CD14-positive monocyte (primary cell): ENCODE measurements at places on chromosomes 1 and 21.

GRCh38 chr1:204362984-204363334 is 3.2 kb upstream of the PLEKHA6 start:
- DNase-seq = no peak

GRCh38 chr1:176957603-176958002 is 206.9 kb downstream of the ASTN1 start:
- DNase-seq = no peak

GRCh38 chr1:171258943-171259342 is 10.6 kb downstream of the FMO1 start:
- no peak for DNase-seq

DNA sequence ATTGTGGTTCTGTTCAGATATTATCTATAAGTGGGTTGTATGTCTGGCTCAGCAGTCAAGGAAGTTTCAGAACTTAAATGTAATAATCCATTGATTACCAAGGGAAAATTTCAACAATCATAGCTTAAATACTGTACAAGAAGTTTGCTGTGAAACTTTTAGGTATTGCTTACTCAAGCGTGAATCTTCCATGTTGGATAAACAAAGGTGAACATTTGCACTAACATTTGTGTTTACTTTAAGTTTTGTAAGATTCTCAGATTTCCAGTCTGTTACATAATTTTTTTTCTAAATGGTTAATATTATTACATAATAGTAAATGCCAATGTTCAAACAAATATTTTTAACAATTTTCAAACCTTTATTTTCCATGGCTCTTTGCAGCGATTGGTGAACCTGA is 285.6 kb downstream of the NCAM2 start:
- no peak for DNase-seq

DNA sequence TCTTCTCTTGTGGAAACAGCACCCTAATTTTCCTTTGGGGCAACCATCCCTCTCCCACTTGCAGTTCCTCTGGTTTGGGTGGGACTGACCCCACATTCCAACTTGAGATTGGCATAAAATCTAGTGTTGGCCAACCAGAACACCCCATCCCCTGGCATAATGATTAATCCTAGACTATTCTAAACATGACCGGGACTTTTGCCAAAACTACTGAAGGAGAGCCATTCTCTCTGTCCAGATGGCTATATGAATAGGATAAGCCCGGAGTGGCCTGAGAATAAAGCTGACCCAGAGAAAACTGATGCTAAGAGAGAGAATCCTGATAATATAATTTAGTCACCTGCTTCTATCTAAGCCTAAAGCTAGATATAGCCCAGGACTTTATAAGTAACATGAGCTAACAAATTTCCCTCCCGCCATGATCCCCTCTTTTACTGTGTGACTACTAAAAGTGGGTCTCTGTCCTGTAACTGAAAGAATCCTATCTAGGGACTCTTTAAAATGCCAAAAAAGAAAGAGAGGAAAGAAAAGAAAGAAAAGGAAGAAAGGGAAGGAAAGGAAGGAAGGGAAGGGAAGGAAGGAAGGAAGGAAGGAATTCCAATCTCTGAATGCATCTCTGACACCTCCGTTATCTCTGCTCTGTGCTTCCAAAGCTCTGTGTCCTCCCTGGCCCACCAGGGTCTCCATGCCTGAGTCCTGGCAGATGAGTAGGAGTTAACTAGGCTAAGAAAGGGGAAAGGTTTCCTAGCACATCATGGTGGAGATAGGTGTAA is 28.0 kb upstream of the NRDC start:
- DNase-seq = no peak

GRCh38 chr1:183841950-183842794 is 37.3 kb downstream of the RGL1 start:
- peak; percentile 30 for DNase-seq

DNA sequence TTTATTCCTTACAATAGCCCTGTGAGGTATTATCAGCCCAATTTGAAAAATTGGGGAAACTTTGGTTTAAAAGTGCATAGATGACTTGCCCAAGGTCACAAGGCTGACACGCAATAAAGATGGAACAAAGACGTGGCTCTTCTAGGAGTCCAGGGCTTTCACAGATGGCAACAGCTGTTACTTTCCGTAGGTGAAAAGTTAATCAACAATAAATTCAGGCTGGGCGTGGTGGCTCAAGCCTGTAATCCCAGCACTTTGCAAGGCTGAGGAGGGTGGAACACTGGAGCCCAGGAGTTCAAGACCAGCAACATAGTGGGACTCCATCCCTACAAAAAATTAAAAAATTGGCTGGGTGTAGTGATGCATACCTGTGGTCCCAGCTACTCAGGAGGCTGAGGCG is 87.8 kb upstream of the ATF3 start:
- DNase-seq = no peak

DNA sequence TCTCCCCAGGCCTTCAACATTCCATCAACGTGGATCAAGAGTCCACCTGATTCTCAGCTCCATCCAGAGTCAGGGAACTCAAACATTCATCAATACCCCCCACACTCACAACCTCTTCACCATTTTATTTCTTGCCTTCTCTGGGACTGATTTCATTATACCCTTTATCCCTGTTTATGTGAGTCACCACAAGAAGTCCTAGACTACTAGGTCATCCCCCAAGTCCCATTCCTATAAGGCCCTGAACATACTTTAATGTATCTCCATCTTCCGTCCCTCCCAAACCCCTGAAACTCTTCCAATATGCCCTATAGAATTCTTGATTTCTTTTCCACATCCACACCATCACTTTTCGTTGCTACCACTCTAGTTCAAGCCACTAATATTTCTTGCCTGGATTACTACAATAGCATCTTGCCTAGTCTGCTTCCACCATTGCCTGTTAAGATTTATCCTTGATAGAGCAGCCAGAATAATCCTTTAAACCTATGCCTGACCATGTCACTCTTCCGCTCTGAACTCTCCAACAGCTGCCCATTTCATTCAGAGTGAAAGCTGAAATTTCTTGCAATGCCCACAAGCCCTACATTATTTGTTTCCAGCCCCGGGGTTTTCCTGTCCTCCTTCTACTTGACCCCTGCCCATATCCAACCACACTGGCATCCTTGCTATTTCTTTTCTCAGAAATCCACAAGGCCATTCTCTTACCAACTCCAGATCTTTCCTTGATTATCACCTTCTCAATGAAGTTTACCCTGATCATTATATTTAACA is 9.4 kb upstream of the SAMD13 start:
- DNase-seq = no peak

DNA sequence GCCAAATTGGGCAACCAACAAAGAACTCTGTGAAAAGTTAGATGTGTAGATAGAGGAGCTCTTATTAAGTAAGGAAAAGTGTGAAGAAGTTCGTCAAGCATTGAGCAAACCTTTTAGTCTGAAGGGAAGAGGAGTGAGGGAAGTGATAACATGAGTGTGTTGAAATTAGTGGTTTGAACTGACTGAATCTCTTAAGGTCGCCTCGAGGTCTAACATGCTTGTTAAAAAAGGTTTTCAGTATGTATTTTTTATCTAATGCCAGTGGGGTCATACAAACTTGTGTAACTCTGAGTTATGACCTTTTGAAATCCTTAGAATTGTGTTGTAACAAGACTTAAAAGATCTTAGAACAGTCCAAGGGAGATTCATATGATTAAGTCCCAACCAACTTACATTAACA is 34.1 kb downstream of the SOAT1 start:
- peak; percentile 85 for DNase-seq

DNA sequence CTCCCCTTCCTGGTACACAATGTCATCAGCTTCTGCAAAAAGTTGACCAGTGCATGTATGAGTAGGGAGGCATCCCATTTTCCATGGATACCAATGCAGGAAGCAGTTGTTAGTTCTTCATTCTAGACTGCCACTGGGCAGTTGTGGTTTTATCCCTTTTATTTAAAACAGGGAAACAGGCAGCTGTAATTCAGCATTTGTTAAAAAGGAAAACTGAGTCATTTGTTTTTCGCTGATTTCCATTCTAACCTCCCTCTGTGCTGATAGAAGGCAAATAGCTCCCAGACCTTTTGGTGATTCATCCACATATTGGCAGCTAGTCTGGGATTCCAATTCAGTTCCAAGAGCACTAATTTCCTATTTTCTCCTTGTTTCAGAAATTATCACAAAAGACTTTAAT is 21.1 kb upstream of the ABCA4 start:
- DNase-seq = no peak

- DNase-seq = no peak
Measured at GRCh38 chr1:155960081-155960745, 18.1 kb downstream of the ARHGEF2 start.

- DNase-seq = peak; percentile 93
Measured at GRCh38 chr1:15409388-15410222, at the start of gene EFHD2. EFHD2 (plus strand) TSS chr1:15409888; CDS start chr1:15409972, 84 bp downstream.

DNA sequence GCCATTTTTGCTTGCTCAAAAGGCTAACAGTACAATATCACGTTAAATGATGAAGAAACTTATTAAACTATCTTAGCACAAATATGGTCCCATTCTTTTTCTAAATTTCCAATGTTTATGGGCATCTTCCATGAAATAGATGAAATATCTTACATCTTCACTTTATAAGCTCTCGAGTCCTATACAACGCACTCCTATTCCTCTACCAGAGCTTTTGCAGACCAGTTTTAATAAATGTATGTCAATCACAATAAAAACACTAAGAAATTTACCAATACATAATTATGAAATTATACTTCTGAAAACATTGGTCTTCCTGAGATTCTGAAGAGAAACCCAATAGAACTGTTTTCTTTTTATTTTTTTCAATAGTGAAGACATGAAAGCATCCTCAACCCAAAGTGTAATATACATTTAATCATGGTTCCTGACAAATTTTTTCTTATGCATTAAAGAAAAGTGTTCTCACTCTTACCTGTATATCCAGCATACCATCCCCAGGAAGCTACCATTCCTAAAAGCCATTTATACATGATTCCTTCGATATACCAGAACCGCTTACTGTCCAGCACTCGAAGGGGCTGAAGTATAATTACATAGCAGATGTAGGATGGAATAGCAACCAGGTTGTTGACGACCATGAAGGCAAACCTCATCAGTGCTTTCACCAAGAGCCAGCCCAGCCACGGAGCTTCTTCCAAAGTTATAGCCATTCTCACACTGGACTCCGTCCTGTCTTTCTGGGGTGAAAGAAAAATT is 1.8 kb downstream of the LPGAT1 start:
- no peak for DNase-seq

DNA sequence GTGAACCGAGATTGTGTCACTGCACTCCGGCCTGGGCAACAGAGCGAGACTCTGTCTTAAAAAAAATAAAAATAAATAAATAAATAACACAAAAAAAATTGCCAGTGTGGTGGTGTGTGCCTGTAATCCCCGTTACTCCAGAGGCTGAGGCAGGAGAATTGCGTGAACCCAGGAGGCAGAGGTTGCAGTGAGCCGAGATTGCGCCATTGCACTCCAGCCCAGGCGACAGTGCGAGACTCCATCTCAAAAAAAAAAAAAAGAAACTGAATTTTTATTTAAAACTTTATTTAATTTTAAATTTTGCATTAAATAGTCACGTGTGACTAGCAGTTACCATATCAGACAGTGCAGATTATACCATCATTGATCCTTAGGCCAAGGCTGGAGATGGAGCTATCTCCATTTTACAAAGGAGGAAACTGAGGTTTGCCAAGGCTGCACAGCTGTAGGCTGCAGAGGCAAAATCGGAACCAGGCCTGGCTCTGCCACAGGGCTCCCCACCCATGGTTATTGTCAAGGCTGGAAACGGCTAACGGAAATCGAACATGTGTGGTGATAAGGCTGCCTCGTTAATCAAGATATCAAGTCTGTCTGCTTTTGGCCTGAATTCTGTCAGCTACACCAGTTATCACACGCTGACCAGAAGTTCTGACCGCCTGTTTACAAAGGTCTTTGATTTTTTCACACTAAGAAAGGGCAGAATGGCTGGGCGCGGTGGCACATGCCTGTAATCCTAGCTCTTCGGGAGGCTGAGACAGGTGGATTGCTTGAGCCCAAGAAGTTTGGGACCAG is 20.5 kb downstream of the HSPG2 start:
- DNase-seq = no peak

GRCh38 chr1:111563619-111564018 is 56.0 kb upstream of the RAP1A start:
- DNase-seq = peak; percentile 4

- no peak for DNase-seq
Measured at GRCh38 chr1:221762121-221762520, 20.2 kb upstream of the DUSP10 start.

- DNase-seq = no peak
Measured at GRCh38 chr21:45533361-45533845, 8.8 kb downstream of the SLC19A1 start.

DNA sequence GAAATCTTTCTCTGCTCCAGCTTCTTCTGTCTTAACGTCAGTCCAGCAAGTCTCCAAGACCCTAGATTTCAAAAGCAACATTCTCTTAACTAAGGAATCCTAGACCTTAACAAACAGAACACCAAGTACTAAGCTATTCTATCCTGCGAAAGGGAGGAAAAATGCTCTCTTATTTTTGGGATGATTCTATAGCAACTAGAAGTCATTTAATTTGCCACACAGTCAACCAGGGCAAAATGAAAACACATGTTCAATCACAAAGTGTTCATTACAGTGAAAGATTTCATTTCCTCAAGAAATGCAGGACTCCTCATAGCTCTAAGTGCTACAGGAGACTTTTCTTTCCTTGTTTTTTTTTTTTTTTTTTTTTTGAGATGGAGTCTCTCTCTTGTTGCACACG is 36.2 kb upstream of the DOCK7 start:
- DNase-seq = no peak

DNA sequence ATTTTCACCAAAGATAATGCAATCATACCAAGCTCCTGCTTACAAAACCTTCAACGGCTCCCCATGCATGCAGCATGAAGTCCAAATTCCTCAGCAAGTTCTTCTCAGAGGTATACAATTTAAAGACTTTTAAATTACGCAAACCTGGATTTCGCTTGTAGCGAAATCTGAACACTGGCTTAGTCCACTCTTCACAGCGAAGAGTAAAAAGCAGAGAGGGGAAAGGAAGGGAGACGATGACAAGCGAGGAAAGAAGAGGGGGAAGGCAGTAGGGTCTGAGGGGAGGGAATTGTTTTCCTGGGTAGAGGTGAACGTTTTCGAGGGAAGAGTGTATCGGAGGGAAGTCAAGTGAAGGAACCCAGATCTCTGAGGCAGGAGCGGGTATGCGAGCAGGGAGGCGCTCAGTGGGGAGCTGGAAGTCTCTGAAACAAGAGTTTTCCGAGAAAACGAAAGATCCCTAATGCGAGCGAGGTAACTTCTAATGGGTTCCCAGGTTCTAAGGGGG is 790 bp downstream of the TESK2 start:
- no peak for DNase-seq

- no peak for DNase-seq
Measured at GRCh38 chr1:198893763-198894444, 255.1 kb downstream of the PTPRC start.

DNA sequence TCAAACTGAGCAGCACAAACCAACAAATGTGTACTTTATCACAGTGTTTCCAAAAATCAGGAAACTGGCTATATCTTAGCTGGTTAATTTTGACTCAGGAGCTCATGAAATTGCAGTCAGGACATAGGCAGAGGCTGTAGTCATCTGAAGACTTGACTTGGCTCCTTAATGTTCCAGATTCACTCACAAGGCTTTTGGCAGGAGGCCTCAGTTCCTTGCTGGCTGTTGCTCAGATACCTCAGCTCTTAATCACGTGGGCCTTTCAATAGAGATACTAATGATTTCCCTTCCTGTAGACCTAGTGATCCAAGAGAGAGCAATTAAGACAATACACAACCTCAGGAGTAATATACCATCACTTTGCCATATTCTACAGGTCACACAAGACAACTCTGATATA is 537.7 kb downstream of the BRINP3 start:
- no peak for DNase-seq

GRCh38 chr21:45184869-45185268 is 102.8 kb downstream of the POFUT2 start:
- DNase-seq = no peak
